OCI-M1 (cell line): ENCODE measurements at places on chromosomes 3 and 15.
A peak's percentile ranks its signal among the peaks of the same experiment; 100 is the strongest.

DNA sequence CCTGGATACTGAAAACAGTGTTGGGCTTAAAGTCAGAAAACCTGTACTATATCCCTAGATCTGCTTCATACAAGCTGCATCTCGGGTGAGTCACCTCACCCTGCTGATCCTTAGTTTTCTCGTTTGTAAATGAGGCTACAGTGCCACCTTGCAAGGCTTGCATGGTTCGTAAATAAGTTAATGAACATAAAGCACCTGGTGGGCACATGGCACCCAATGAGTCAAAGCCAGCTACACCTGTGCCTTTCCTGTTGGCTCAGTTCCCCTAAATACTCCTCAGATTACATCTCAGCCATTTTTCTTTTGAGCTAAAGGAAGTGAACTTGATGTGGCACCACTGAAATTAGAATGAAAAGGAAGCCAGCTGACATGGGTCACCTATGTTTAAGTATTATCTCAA is 26.5 kb downstream of the RTP1 start:
- no peak for DNase-seq

- no peak for DNase-seq
These were observed 32.3 kb downstream of the STOML1 start for GRCh38 chr15:73959801-73960200.

DNA sequence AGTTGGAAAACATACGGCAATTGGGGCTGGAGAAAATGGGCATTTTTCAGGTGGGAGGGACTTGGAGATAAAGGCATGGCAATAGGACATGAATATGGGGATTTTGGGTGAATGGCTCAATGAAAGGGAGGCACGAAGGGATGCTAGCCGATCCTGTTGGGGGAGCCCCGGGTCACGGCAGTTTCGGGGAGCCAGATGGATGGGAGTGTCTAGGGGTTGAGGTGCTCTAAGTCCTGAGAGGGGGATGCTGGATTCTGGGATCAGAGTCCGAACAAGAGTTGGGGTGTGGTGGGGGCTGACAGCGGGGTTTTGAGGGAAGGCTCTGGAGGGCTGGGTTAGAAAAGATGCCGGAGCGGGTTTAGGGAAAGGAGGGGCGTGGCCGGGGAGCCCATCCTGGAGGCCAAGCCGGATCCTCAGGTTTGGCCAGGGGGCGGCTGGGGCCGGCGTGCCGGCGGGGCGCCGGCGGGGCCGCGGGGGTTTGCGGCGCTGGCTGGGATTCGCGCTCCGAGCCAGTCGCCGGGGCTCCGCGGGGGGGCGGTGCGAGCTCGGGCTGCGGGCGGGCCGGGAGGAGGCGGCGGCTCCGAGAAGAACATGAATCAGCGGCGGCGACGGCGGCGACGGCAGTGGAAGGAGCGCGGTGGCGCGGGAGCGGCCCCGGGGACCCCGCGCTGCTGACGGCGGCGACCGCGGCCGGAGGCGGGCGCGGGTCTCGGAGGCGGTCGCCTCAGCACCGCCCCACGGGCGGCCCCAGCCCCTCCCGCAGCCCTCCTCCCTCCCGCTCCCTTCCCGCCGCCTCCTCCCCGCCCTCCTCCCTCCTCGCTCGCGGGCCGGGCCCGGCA is at the start of gene TYRO3:
Gene TYRO3 (plus strand): TSS at position 813 of the 839 bp plus-strand sequence. CDS start 46 bp downstream, outside the sequence.
- DNase-seq = peak; percentile 68

DNA sequence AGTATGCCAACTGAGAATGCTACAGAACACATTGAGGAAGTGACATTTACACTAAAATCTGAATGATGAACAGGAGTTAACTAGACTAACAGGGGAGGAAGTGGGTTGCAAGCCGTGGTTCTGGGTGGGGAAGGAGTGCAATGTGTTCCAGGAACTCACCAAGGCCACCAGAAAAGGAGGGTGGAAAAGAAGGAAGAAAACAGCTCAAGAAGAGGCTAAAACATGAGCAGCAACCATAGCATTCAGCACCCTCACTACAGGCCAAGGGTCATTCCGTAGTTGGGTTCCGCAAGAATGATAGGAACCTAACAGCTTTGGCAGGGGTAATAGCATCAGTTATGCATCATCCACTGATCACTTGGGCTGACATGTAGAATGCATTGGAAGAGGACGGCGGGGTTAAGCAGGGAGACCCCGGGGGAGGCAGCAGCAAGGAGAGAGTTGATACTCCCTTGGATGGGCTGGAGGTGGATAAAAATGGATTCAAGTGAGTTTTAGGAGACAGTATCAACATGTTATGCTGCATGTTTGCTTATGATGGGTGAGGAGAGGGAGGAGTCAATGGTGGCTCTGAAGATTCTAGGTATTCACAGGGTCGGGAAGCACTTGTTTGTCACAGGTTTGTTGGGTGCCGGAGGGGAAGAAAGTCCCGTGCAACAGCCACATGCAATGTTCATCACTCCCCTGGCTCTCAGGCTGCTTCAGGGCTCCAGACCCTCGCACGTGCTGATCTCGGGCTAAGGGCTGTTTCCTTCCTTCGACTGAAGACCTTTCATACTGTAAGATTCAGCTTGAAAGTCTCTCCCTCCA is 53.2 kb downstream of the LIPC start:
- DNase-seq = peak; percentile 60

- no peak for DNase-seq
These were observed 20.1 kb upstream of the ANKDD1A start for GRCh38 chr15:64891561-64891960.

DNA sequence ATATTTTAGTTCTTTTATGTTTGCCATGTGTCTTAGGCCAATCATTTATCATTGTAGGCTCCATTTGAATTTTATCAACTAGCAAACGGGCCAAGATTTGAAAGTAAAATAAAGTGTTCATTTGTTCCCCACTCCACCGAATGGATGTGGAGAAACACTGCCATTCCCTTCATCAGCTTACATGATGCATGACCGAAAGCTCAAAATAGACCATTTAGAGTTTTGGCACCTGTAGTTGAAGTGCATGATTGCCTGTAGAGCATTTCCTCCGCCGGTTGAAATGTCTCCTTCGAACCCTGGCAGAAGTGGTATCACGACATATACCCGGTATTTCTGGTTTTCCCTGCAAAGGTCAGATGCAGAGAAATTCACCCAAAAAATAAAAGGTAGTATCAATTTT is 165.6 kb downstream of the PLD1 start:
- DNase-seq = no peak

DNA sequence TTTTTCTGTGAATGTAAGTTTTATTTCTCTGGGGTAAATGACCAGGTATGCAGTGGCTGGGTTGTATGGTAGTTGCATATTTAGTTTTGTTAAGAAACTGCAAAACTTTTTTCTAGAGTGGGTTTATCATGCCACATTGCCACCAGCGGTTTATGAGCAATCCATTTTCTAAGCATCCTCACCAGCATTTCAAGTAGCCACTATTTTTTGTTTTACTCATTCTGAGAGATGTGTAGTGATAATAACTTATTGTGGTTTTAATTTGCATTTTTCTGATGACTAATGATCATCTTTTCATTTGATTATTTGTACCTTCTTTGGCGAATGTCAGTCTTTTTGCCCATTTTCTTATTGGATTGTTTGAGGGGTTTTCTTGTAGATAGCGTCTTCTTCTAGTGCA is 56.2 kb downstream of the SPRED1 start:
- DNase-seq = no peak

DNA sequence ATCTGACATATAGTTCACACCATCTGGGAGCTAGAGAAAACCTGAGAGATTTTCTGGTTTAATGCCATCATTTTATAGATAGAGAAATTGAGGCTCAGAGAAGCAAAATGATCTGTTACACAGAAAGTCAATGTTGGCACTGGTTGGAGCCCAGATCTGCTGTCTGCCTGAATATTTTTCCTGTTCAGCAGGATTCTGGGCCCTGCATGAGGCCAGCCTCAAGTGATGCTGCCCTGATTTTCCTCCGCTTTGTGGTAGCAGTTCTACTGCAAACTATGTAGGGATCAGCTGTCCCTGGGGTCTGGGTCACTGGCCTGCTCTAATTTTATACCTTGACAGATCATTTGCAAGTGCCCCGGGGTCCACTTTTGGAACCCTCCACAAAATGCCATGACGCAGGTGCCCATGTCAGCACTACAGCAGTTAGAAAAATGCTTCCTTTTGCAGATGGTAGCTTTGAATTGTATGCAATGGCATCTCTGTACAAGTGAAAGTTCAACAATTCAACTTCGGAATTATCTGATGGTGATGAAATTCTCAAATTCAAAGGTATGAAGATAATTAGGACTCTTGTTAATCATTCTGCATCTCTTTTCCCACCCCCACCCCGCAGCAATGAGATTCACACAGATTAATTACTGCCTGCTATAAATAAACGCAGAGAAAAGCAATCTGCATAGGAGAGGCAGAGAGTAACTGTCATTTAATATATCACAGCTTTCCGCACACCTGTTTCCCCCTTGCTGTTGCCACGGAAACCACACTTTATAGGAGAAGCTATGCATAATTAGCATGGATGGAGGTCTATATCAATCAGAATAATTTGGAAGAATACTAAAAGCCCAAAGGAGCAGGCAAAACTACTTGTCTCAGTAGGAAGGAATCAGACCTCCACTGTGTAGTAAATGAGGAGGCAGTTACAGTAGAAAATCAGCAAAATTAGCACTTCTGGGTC is 222.6 kb downstream of the PDCD6IP start:
- DNase-seq = no peak

GRCh38 chr3:55519019-55519418 is 31.9 kb upstream of the WNT5A start:
- no peak for DNase-seq

GRCh38 chr3:78970656-78971055 is 797.1 kb downstream of the ROBO1 start:
- DNase-seq = no peak

GRCh38 chr15:32641517-32642059 is at the start of gene SCG5:
Gene SCG5 (plus strand): TSS chr15:32641710. CDS start chr15:32643593, 1,883 bp downstream.
- DNase-seq = no peak

DNA sequence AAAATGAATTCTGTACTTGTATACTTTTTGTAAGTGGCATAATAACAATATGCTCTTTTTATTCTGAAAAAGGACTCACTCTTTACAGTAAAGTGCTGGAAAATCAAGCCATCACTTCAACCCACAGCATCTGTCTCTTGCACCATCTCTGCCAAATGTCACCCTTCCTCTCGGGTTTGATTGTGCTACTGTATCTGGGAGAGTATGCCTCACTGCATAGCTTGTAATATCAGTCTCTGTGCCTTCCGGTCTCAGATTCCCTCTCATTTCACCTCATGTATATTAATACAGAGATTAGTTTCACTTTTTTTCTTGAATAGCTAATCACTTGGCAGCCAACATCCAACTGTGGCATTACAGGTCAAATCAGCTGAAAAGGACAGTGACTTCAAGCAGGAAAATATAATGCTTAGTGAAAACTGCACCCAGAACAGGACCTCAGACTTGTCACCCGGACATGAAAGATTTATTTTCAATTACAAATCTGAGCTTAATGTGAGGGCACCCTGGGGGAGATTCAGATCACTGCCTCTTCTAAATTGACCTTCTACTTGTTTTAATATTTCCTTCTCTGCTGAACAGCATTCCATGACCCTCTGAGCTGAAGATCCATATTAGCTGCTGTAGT is 605.8 kb upstream of the NAALADL2 start:
- DNase-seq = no peak

DNA sequence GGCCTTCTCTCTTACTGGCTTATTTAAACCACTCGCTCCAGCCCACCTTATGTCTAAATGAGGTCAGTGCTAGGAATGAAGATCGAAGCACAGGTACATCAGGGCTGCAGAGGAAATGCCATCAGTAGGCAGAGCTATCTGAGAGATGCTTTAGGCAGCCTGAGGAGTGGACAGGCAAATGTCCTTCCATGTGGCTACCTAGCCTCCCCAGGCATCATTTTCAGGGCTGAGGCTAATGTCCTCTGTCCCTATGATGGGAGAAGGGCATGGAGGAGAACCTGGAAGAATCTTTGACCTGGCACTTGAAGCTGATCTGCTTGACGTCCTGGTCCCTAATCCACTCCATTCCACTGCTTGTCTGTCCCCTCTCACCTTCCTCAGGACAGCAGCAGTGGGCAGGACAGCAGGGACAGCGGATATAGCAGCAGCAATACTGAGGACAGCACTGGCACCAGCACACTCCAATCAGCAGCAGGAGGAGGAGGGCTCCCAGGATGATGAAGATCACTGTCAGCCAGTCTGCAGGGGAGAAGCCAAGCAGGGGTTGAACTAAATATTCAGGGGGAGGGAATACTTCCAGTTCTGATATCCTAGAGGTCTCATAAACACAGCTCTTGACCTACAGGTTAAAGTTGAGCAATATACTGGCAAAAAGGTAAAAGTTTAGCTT is 21.0 kb downstream of the ILDR1 start:
- peak; percentile 33 for DNase-seq

- peak; percentile 14 for DNase-seq
These were observed 370.0 kb upstream of the FRG2C start for GRCh38 chr3:75294124-75294523.

DNA sequence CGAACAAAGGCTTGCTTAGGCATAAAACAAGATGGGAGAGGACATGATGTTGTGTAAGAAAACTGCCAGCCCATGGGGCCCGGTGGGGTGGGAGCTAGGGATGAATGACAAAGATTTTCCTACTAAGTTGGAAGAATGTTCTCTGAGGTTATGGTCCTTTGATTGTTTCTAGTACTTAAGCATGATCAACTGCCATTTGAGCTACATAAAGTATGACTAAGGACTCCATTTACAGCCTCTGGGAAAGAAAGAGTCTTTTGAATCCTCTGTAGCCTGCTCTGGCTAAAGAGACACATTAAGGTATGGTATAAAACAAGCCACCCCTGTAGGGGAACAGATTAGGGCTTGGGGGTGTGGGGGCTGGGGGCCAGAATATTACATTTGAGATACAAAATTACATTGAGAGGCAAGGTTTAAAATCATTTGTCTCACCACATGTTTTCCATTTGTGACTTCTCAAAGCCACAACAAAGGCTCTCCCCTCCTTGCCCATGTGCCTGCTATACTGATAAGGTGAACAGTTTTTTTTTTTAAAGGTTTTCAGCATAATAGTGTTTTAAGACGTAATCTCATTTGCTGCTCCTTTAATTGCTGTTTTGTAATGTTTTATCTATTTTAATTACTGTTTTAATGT is 323.4 kb downstream of the CHST2 start:
- peak; percentile 83 for DNase-seq

DNA sequence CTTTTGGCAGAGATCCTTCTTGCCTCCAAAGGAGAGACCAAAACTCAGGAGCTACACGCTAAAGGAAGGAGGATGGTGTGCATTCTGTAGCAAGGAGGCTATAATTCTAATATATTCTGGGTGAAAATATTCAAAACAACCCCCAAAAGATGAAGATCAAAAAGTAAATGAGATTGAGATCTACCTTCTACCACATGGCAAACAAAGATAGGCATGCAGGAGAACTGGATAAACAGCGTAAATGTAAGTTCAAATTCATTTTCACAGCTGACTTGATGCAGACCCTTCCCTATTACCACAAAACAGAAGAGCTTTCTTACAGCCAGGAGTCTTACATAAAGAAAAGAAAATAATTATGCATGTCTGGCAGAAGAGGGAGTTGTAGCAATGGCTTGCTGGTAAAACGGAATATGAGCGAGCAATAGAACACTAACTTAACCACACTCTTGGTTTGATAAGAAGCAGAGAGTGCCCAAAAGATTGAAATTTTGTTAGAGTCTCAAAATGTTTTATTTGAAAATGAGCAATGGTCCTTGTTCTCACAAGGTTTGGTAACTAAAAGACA is 272.7 kb downstream of the MECOM start:
- peak; percentile 67 for DNase-seq
